ENCODE measurements at places on chromosomes 4 and X.

GRCh38 chr4:20447103-20447502, 195.4 kb downstream of the SLIT2 start:
- no peak for DNase-seq

- DNase-seq: peak; percentile 63
Measured at GRCh38 chr4:189090174-189090814, 850.4 kb upstream of the FRG1 start.

DNA sequence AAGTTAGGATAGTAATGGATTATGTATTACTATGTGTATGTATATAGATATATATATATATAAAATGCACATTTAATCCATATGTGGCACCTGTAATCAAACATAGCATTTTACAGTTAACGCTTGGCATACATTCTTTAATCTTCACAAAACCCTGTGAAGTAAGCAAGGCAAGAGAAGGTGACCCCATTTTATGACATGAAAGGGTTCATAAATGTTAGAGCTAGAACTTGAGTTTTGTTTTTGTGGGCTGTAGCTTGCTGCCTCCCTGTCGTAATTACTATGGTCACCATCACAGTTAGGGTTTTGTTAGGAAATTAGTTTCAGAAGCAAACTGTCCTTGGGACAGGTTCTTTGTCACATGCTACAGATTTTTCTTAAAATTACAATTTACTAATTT, 13.8 kb upstream of the CYP2U1 start:
- no peak for DNase-seq

DNA sequence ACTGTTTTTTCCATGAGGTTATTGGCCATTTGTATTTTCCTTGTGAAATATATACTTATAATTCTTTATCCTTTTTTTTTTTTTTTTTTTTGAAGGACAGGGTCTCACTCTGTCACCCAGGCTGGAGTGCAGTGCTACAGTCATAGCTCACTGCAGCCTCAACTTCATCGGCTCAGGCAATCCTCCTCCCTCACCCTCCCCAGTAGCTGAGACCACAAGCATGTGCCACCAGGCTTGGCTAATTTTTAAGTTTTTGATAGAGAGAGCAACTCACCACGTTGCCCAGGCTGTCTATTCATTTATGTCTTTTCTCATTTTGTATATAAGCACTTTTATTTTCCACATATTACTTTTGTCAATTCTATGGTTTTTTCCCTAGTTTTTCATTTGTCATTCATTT, 16.8 kb downstream of the RBPJ start:
- DNase-seq: no peak

GRCh38 chrX:17860811-17861488, at the start of gene RAI2:
RAI2 (minus strand) TSS chrX:17861298; CDS start chrX:17802010, 59,288 bp downstream.
- peak; percentile 64 for DNase-seq
